ENCODE measurements at places on chromosomes 1 and 21. TPM values are rescaled to one million over a fixed set of nuclear protein-coding genes. Genes with fewer than 3 reads are reported as not detected.

Gene NFASC
- total RNA-seq: 17.6 TPM

Gene PRKAA2
- total RNA-seq: 30.8 TPM

Gene LYPD8
- 0.36 TPM for total RNA-seq

Gene LINGO4
- not detected for total RNA-seq

Gene C1QTNF12
- total RNA-seq: 1.9 TPM

Gene FOXE3
- total RNA-seq: not detected

Gene PLPPR5
- 0.16 TPM for total RNA-seq

Gene APOBEC4
- total RNA-seq: not detected

DNA sequence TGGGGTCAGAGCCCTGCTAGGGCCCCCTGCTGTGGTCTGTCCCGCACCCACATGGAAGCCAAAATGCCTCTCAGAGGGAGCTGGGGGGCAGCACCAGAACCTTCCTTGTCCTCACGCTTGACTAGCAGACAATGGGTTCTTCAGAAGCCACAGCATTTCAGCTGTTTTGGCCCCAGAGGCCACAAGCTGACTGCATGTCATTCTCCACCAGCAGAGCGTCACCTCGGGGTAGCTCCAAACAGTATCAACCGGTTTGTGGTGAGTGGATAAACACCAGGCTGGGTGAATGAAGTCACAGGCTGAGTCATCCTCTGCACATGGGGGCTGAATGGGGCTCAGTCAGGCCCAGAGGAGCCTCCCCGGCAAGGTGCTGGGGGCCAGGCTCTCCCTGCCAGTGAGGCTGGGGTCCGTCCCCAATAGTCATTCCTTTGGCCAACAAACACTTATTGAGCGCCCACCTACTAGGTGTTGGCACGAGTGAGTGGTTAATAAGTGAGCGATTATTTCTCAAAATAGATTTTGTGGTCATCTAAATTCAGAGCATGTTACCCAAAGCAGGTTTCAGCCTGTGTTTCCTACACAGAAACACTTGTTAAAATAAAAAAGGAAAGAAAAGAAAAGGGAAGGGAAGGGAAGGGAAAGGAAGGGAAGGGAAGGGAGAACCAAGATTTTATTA is 9.1 kb downstream of the OLIG1 start:
- no peak for DNase-seq

GRCh38 chr1:52364235-52364839 is 1.7 kb downstream of the CC2D1B start:
- DNase-seq: no peak

DNA sequence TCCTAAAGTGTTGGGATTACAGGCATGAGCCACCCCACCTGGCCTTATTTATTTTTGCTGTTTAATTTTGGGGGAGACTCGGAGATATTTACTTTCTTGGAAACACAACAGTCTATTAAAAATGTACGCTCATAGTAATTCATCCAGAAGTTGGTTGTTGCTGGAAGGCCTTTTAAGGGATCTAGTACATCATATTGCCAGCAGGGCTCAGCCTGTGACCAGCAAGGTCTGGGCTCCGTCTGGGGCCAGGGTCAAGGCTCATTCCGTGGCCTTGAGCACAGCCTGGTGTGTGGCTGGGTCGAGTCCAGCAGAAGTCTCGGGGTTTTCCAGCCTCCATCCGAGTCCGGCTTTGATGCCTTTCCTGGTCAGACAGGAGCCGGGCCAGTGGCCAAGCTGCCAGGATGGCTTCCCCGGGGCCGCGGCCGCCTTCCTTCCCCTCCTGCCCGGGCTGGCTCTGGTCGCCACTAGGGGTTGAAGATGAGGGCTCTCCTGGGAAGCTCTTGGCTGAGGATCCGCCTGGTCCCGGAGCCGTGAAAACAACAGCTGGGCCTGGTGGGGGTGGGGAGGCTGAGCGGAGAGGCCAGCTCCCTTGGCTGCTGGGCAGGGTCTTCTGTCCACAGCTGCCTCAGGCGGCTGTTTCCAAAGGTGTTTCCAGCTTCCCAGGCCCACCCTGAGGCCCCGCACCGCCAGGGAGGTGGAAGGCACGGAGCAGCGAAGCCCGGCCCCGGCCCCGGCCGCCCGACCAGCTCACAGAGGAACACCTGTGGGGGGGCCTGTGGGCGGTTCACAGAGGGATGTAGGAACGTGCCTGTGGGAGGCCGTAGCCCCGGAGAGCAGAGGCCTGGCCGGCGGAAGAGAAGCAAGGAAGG is 5.1 kb upstream of the VWA1 start:
- DNase-seq: peak; percentile 92

- no peak for DNase-seq
Measured at GRCh38 chr1:62726011-62726442, 37.8 kb upstream of the DOCK7 start.

GRCh38 chr1:204255225-204255624 is 41.4 kb upstream of the GOLT1A start:
- no peak for DNase-seq

DNA sequence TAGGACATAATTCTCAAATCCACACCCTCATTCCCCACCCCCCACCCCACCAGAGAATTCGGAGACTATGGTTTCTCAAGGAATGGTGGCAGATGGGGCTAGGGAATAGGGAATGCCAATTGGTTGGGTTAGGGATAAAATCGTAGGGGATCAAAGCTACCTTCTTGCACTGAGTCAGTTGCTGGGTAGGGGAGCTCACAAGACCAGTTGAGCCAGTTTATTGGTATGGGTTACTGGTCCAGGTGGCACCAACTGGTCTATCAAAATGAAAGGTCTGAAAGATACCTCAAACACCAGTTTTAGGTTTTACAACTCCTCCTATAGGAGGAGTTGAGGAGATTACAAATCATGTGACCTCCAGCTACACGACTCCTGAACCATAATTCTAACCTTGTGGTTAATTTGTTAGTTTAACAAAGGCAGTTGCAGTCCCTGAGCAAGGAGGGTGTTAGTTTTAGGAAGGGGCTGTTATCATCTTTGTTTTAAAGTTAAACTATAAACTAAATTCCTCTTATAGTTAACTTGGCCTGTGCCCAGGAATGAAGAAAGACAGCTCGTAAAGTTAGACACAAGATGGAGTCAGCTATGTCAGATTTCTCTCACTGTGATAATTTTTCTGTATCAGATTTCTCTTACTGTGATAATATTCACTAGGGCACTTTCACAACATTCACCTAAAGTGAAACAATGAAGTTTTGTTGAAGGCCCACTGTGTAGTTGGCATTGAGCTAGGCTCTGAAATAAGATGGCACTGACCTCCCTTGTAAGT is 2.5 kb downstream of the SHISAL2A start:
- no peak for DNase-seq

GRCh38 chr1:10915594-10915993 is 96.9 kb upstream of the TARDBP start:
- no peak for DNase-seq

DNA sequence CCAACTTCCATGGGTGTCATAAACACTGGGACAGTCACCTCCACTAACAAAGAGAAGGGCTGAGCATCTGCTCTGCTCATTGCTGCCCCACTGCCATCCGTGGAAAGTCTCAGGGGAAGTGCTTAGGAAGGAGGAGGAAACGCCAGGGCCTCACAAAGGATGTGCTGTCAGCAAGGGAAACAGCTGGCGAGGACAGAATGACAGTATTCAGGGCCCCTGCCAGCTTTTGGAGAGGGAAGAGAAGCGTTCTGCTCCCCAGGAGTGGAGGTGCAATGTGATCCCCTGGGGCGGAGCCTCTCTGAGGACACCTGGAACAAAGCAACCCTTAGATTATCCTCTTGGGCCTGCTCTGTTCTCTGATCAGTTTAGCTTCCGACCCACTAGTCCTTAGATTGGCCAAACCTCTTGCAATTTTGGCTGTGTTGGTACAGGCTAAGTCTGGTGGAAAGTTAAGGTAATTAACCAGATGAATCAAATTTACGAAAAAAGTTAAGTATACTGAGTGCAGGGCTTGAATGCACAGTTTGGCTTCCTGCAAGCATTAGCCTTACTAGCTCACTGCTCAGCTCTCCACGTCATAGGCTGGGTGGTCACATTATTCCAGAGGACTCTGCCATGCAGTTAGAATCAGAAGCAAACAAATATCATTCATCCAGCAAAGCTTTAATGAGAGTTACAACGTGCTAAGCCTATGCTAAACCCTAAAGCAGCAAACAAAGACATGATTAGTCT is 170.2 kb upstream of the NFIA start:
- no peak for DNase-seq

DNA sequence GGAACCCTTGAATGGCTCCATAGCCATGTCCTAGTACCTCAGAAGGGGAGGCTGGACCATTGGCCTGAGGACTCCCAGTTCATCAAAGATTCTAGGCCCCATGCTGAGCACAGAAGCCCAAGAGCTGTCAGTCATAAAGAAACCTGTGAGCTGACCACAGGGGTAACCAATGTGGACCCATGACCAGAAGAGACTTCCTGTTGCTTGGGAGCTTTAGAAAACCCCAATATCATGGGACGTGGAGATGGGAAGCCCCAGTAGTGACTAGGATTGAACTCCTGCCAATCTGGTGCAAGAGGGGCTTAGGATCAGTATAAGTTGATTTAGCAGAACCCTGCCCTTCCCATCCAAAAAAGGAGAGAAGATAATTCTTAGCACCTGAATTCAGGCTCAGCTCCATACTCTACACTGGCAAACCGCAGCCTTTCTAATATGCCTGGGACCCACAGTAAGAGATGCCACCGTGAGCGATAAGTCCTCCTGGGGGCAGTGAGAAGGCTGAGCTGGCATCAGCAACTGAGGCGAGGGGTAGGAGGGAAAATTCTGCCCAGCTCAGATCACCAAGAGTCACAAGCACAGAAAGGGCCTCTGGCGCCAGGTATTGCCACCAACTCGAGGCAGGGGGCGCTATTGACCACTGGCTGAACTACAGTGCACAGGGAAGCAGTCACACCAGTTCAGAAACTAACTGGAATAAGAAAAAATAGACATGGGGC is 108.9 kb downstream of the CAPN8 start:
- no peak for DNase-seq

DNA sequence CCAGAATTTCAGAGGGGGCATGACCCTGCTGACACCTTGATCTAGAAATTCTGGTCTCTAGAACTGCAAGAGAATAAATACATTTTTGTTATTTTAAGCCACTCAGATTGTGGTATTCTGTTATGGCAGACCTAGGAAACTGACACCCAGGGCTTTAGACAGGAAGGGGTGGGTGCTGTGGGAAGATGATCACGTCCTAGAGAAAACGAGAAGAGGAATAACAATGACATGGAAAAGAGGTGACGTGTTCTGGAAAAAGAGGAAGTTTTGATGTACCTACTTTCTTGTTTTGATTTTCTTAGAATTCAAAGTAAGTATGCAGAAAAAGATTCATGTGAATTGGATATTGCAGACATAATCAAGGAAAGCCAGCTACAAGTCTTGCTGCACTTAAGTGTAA is 232.9 kb upstream of the RUNX1 start:
- no peak for DNase-seq

- no peak for DNase-seq
Measured at GRCh38 chr1:228842094-228842775, 107.0 kb downstream of the RHOU start.

DNA sequence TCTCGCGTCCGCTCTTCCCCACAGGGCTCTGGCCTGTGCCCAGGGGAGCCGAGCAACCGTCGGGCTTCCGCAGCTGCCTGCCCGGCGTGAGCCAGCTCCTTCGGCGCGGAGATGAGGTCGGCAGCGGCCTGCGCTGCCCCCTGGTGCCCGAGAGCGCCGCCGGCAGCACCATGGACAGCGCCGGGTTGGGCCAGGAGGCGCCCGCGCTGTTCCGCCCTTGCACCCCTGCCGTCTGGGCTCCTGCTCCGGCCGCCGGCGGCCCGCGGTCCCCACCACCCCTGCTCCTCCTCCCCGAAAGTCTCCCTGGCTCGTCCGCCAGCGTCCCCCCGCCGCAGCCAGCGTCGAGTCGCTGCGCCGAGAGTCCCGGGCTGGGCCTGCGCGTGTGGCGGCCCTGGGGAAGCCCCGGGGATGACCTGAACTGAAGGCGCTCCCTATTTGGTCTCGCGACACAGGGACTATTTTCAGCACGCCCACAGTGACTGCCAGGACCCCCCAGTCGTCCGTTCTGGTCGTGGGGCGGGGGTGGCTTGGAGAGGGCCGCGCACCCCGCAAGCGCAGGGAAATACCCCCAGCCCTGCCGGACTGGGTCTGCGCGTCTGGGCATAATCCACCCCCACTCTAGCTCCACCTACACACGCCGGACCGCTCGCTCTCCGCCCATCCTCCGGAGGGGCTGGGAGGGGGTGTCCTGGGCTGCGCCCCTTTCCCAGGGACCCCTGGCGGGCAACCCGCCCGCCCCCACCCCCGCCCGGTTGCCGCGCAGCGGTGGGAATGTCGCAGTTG is 1.3 kb downstream of the HES3 start:
- peak; percentile 83 for DNase-seq

All from sigmoid colon (tissue), 7 donors.